Smooth muscle cell of trachea (primary cell): ENCODE measurements at places on chromosomes 13 and 19. TPM values are rescaled to one million over a fixed set of nuclear protein-coding genes. Genes with fewer than 3 reads are reported as not detected.

WDR88 gene
- total RNA-seq: not detected in 2 replicates

ANKRD27 gene
- 34.6 and 38.9 TPM in 2 replicates for total RNA-seq

CGB5 gene
- total RNA-seq: not detected in 2 replicates

ATP7B gene
- total RNA-seq: 0.87 and 2.0 TPM in 2 replicates

METTL21C gene
- not detected in 2 replicates for total RNA-seq

SMIM17 gene
- 0.33 TPM in 1 of 2 replicates, not detected in the other for total RNA-seq

PINLYP gene
- total RNA-seq: 2.0 and 8.1 TPM in 2 replicates

ZMYM5 gene
- 12.7 and 20.2 TPM in 2 replicates for total RNA-seq

MYDGF gene
- total RNA-seq: 175 and 218 TPM in 2 replicates

KIR3DL2 gene
- not detected in 2 replicates for total RNA-seq

NCR1 gene
- not detected in 2 replicates for total RNA-seq

FBL gene
- 67.5 and 204 TPM in 2 replicates for total RNA-seq
